Activated naive CD4-positive, alpha-beta T cell treated with Interleukin-2 at 50 U/mL for 16 hours (primary cell): ENCODE measurements at places on chromosomes 5 and 9.
A peak's percentile ranks its signal among the peaks of the same experiment; 100 is the strongest.

GRCh38 chr5:139360384-139360783 lies 18.7 kb downstream of the PAIP2 start:
- DNase-seq = no peak

DNA sequence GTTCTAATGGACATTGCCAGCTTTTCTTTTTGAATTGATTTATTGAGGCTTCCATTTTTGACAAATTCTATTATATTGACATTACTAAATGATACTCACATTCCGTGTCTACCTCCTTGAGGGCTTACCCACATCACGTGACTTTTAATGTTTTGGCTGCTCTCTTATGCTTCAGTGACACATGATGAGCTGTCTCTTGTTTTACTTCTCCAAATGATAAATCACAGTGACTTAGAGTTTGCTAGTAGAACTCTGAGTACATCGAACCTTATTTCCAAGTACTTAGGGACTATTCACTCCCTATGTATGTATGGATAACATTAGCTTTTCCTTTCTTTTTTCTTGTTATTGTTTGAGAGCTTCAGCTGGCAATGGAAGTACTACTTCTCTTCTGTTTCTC lies 169.8 kb upstream of the KCNN2 start:
- no peak for DNase-seq

GRCh38 chr5:149418910-149419531 lies 39.9 kb upstream of the IL17B start:
- no peak for DNase-seq

DNA sequence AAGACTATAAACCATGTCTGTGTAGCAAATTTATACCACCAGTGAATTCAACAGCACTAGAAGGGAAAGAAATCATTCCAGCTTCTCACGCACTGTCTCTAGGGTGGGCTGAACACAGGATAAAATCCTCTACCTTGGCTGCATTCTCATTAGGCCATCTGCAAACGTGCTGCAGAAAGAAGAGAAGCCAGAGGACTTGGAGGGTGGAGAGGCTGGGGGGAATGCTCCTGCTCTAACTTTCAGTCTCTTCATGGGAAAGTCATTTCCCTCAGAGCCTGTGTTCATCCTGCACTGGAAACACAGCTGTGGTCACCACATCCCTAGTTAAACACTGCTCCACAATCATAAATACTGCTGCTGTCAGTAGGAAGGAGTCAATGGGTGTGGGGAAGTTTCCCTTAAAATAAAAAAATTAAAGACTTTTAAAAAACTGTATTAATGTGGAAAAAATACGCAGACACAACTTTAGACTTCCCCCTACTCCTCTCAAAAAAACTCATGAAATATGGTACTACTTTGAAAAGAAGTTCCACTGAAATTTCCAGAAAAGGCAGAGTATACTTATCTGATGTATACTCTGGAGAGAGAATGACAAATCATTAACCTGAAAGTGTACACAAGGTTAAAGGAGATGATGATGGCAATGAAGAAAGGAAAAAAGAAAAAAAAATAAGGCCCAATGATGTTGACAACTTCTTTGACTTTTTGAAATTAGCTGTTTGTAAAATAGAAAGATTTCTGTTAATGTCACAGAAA lies 46.8 kb downstream of the LHFPL2 start:
- no peak for DNase-seq

DNA sequence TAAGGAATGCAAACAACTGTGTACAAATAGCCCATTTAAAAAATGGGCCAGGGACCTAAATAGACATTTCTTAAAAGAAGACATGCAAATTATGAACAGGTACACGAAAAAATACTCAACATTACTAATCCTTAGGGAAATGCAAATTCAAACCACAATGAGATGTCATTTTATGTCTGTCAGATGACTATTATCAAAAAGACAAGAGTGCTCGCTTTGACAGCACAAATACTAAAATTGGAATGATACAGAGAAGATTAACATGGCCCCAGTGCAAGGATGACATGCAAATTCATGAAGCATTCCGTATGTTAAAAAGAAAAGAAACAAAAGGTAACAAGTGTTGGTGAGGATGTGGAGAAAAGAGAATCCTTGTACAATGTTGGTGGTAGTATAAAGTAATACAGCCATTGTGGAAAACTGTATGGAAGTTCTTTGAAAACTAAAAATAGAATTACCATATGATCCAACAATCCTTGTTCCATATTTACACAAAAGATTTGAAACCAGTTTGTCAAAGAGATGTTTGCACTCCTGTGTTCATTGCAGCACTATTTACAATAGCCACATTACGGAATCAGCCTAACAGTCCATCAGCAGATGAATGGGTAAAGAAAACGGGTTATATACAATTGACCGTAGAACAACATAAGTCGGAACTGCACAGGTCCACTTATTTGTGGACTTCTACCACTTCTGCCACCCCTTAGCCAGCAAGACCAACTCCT lies 47.2 kb upstream of the PCAT7 start:
- DNase-seq = no peak

GRCh38 chr5:133846478-133847226 lies 121.8 kb downstream of the C5orf15 start:
- DNase-seq = no peak

GRCh38 chr5:32545102-32545800 lies 40.1 kb upstream of the SUB1 start:
- no peak for DNase-seq

DNA sequence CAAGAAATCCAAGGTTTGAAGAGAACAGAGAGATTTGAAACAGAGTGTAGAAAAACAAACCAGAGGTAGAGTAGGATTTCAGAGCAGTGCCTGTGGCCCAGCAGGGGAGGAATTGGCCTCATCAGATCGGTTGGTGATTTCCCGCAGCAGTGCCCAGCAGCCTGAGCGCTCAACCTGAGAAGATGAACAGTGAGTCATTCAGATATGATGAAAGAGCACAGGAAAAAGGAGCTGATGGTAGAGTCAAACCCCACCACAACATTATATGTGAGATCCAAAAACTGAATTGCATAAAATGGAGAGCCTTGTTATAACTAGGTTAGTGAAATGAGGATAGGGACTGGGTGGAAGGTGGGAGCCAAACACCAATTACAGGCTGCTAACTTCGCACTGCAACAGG lies 248.9 kb downstream of the PIK3R1 start:
- DNase-seq = peak; percentile 63

DNA sequence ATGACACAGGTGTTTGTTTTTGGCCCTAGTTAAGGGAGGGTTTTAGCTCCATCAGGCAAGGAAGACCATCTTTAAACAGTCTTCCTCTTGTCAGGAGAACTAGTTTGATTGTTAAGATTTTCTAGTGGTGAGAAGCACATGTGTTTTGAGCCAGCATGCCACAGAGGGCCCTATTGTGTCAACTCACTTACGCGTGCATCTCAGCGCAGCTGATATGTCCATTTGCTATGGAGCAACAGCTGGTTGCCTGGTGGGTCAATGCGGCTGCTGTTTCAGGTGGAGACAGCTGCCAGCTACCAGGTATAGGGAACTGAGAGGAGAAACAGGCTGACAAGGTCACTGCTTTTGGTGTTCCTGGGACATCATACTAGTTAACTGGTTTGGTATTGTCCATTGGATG lies 100.5 kb upstream of the PRRC1 start:
- DNase-seq = no peak

- no peak for DNase-seq
Measured at GRCh38 chr5:163453705-163454104, 6.2 kb downstream of the NUDCD2 start.

GRCh38 chr9:90904706-90905478 lies 103.3 kb downstream of the SYK start:
- no peak for DNase-seq

DNA sequence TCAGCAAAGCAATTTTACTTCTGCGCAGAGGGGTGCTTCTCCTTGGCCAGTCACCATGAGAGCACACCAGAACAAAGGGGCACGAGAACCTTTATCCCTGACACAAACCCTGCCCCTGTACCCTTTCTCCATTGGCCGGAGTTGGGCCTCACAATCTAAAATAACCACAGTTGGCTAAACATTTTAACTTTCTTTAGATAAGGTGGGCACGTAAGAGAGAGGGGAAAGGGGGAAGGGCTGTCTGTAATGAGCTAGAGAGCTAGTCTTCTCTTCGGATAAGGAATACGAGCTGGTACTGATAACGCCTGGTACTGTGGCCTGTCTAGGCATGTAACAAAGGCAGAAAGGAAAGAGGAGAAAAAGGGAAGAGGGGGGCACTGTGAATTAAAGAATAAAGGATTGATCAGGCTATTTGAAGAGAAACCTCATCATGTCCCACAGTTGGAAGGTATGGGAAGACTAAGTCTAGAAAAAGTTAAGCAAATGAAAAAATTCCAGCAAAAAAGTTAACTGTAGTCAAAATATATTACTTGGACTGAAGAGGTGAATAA lies 1.8 kb upstream of the IARS1 start:
- DNase-seq = no peak

- no peak for DNase-seq
Measured at GRCh38 chr5:62100201-62100600, 205.8 kb upstream of the KIF2A start.

DNA sequence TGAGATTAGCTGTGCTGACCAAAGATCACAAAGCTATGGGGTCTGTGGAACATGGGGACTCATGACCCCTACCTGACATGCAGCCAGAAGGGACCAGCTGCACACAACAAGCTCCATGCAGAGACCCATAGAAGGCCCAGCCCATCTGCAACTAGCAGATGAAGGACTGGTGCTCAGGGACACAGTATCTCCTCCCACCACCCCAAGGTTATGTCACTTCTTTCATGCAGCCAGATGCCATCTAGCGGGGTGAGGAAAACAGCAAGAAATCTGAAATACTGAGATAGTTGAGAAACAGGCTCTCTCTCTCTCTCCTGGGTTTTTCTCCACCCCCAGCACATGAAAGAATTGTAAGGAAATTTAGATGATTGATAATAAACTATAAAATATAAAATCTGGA lies 161.3 kb upstream of the DAPK1 start:
- DNase-seq = no peak

DNA sequence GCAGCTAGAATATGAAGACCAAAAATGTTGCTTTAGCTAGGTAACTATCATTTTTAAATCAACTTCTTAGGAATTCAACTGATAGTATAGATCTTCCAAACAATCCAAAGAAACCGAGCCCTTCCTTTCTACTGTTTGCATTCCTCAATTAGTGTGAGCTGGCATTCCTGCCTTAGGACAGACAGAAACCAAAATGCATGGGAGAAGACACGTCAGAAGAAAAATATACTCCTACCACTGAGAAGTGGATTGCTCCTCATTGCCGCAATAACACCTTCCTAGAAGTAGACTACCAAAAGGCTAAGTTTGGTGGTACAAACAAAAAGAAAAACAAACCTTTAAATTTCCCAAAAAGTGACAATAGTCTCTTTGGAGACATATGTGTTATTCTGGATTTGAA lies 440.0 kb downstream of the SEMA5A start:
- DNase-seq = no peak

DNA sequence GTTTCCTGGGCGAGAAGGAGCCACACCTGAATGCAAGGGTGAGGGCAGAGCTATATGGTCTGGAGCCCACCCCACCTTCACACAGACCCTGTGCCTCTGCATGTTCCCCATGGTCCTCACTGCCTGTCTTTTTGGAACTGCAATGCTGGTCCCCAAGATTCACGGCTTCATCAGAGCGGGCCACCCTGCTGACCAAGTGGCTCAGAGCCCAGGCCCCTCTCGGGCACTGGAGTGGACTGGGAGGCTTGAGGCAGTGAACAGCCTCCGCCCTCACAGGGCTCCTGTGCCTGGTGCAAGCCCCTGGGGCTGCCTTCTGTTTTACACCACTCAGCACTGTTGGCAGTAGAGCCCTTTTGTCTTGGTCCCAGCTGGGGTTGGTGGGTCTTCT lies 143.2 kb downstream of the CACNA1B start:
- DNase-seq = no peak

- DNase-seq = no peak
Measured at GRCh38 chr5:78162253-78162862, 132.1 kb downstream of the AP3B1 start.

DNA sequence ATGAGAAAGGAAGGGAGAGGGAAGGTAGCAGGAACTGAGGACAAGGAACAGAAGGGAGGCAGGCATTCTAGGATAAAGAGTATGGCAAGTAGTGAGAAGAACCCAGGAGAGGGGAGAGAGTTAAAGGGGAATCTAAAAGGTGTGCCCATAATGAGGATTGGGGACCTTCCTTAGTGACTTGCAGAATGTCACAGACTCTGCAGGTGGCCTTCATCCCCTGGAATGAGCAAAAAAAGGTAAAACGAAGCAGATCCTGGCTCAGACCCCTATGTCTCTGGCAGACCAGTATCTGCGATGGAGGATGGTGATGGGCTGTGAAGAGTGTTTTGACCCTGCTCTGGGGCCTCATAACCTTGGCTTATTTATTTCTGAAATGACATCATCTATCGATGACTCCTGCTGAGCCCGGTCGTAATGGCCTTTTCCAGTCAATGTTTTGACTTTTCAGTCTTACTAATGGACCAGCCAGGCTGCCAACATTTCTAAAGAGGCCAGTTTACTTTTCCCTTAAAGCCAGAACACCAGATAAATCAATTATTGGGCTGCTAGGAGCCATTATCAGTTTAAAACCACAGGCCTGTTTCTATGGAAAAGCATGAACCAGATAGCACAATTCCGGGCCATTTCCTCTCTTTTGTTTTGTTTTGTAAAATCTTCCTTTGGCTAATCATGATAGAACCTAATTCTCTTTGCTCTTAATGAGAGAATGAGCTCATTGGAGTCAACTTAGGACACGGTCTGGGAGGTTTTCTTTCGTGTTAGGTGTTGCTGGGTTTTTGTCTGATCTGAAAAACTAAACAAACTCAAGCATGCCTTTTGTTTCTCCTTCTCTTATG lies 3.1 kb downstream of the TMOD1 start:
- DNase-seq = no peak

DNA sequence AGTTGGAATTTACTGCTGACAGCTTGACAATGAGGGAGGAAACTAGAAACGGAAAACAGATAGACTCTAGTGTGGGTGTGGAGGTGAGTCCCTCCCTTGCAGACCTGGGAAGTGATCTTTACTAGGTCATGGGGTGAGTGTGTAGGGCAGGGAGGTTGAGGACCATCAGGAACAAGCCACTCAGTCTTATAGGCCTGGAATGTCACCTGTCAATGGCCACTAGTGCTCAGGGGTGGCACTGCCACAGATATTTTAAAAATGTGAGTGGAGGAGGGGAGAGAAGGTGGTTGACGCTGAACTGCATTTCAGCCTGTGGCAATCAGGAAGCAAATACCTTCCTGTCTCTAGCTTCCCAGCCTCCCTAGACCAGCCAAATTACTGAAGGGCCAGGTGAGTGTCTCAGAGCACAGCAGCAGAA lies 9.0 kb downstream of the OR2S2 start:
- DNase-seq = no peak

DNA sequence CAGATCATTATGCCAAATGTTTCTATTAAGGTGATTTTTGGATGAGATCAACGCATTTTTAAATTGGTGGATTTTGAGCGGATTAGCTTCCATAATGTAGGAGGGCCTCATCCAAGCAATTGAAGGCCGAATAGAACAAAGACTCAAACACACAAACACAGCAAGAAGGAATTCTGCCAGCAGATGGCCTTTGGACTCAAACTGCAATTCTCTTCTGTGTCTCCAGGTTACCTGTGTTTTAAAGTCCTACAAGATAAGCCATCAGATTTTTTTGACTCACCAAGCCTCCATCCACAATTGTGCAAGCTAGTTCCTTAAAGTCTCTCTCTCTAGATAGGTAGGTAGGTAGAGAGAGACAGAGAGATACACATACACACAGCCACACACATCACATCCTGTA lies 25.5 kb downstream of the CDH6 start:
- DNase-seq = no peak

GRCh38 chr9:130459941-130460669 lies 15.3 kb downstream of the ASS1 start:
- no peak for DNase-seq

- DNase-seq = no peak
Measured at GRCh38 chr5:176695073-176695472, 47.8 kb downstream of the TSPAN17 start.

GRCh38 chr5:141172381-141173204 lies at the start of gene PCDHB7:
Gene PCDHB7 (plus strand): TSS chr5:141172644. CDS start chr5:141172836, 192 bp downstream.
- peak; percentile 6 for DNase-seq
